ENCODE measurements at places on chromosomes 5 and 9.

GRCh38 chr5:83552275-83552674 is 80.7 kb downstream of the VCAN start:
- H3K36me3 ChIP-seq, result no peaks in the 10 kb centered on the region
- no peak for DNase-seq
- no peak overlapping the region for H3K27ac ChIP-seq

DNA sequence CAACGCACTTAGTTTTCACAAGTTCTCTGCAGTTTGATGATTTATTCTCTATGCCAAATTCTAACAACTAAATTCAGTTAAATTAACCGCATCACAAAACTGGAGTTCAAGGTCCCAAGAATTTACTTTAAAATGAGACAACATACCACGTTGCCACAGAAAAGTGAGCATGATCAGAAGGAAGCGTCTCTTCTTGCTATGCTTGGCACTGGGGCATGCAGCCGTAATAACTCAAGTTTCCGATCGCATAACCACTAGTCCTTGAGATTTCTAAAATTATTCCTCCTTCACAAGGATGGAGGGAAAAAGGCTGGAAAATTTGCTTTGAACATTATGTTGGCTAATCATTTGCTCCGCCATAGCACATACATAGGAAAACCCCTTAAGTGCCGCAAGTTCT is 13.9 kb downstream of the NFIB start:
- no peak for DNase-seq
- H3K27me3 ChIP-seq, result no peaks in the 10 kb centered on the region
- H3K4me1 ChIP-seq, result peaks cover 11% of the 10 kb centered on the region
- H3K36me3 ChIP-seq, result peaks cover 3% of the 10 kb centered on the region

- no peaks in the 10 kb centered on the region for H3K36me3 ChIP-seq
- H3K4me3 ChIP-seq, result no peak overlapping the region
- no peaks in the 10 kb centered on the region for H3K27me3 ChIP-seq
- DNase-seq, result no peak
- H3K4me1 ChIP-seq, result no peaks in the 10 kb centered on the region
Measured at GRCh38 chr5:53971131-53971530, 339.2 kb downstream of the ARL15 start.

DNA sequence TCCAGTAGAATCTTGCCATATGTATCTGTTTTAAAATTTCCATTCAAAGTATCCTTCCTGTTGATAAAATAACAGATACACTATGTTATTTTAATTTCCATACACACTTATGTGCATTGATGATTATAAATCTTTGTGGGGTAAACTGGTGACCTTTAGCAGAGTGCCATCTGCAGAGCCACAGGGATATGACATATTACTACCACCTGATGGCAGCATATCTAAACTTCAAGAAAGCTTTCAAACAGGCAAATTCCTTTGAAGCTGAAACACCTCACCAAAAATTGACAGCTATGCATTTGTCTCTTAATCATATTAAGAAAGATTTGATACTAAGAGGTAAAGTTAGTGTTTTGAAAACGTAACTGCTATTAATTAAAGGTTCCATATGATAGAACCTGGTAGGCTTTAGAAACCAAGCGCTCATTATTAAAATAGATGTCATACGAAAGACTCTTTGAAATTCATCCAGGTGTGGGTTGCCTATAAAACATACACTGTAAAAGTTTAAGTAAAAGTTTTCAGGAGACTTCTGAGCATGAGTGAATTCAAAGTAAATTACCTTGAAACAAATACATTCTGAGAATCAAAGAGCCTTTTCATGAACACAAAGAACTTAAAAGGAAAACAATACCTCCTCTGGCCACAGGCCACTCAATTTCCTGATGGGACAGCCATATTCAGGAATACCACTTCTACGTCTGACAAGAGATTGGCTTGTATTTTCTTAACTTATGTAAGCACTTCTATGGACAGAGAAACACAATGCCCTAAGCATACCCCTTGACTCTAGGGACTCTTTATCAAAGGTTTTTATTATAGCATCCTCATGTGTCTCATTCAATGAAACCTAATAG is 93.3 kb downstream of the KIAA0825 start:
- H3K4me3 ChIP-seq, result no peak overlapping the region
- no peak overlapping the region for H3K27ac ChIP-seq
- H3K36me3 ChIP-seq, result no peaks in the 10 kb centered on the region
- no peak for DNase-seq

- H3K27me3 ChIP-seq, result no peaks in the 10 kb centered on the region
- no peaks in the 10 kb centered on the region for H3K4me1 ChIP-seq
- no peak overlapping the region for H3K4me3 ChIP-seq
- H3K36me3 ChIP-seq, result no peaks in the 10 kb centered on the region
- no peak for DNase-seq
Measured at GRCh38 chr5:32909207-32909606, 198.1 kb downstream of the NPR3 start.

GRCh38 chr5:89584339-89584956 is 701.5 kb upstream of the MEF2C start:
- H3K36me3 ChIP-seq, result no peaks in the 10 kb centered on the region
- no peak overlapping the region for H3K27ac ChIP-seq
- DNase-seq, result no peak
- H3K27me3 ChIP-seq, result no peaks in the 10 kb centered on the region
- no peaks in the 10 kb centered on the region for H3K4me1 ChIP-seq
